ENCODE measurements at places on chromosomes 7 and 10.

GRCh38 chr7:114126095-114126494 is 207.3 kb upstream of the PPP1R3A start:
- H3K27ac ChIP-seq = no peak overlapping the region
- no peaks in the 10 kb centered on the region for H3K27me3 ChIP-seq
- no peak overlapping the region for H3K4me3 ChIP-seq
- H3K4me1 ChIP-seq = no peaks in the 10 kb centered on the region
- DNase-seq = no peak

- no peaks in the 10 kb centered on the region for H3K27me3 ChIP-seq
- H3K36me3 ChIP-seq = no peaks in the 10 kb centered on the region
- no peak overlapping the region for H3K27ac ChIP-seq
- H3K4me3 ChIP-seq = no peak overlapping the region
- no peak for DNase-seq
Measured at GRCh38 chr7:113892818-113893217, 26.0 kb downstream of the PPP1R3A start.

GRCh38 chr10:95429639-95430038 is 131.5 kb downstream of the SORBS1 start:
- no peak overlapping the region for H3K4me3 ChIP-seq
- no peak for DNase-seq
- peaks cover 2% of the 10 kb centered on the region for H3K36me3 ChIP-seq

DNA sequence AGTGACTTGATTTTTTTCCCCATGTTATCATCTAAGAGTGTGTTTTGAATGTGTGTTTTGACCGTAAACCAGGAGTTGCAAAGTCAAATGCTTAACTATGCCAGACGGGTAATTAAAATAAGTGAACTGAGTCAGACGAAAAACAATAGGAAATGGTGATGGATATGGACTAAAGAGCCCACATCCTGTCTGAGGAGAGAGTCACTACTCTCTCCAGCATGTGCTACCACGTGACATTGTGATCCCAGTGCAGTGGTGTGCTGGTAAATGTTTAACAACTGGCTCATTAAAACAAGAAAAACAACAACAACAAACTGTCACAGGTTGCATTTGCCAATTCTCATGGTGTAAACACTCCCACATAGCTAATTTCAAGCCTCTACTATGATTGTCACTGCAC is 164.3 kb downstream of the SUGCT start:
- no peak for DNase-seq
- no peaks in the 10 kb centered on the region for H3K4me1 ChIP-seq
- no peak overlapping the region for H3K27ac ChIP-seq
- H3K36me3 ChIP-seq = no peaks in the 10 kb centered on the region

DNA sequence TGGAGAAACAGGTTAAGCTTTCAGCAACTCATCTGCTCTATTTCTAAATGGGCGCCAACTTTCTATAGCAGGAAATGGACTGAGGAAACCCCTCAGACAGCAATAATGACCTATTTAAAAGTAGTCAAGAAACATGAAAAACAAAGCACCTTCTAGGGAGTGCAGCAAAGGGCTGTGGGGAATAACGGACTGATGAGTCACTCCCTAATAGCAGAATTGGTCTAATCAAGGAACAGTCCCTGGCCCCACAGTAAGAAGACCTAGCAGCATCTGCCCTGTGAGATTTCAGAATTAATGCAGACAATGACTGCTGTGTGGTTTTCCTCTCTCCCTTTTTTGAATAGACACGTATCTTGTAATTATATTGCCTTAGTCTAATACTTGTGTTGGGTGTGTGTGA is 602.9 kb downstream of the IPMK start:
- H3K27ac ChIP-seq = no peak overlapping the region
- no peaks in the 10 kb centered on the region for H3K27me3 ChIP-seq
- H3K36me3 ChIP-seq = no peaks in the 10 kb centered on the region
- no peaks in the 10 kb centered on the region for H3K4me1 ChIP-seq
- no peak for DNase-seq

GRCh38 chr7:28955718-28956607 is 2.2 kb downstream of the TRIL start:
- H3K27ac ChIP-seq = no peak overlapping the region
- H3K27me3 ChIP-seq = no peaks in the 10 kb centered on the region
- peak; percentile 78 for DNase-seq
- H3K36me3 ChIP-seq = no peaks in the 10 kb centered on the region
- peaks cover 20% of the 10 kb centered on the region for H3K4me1 ChIP-seq

DNA sequence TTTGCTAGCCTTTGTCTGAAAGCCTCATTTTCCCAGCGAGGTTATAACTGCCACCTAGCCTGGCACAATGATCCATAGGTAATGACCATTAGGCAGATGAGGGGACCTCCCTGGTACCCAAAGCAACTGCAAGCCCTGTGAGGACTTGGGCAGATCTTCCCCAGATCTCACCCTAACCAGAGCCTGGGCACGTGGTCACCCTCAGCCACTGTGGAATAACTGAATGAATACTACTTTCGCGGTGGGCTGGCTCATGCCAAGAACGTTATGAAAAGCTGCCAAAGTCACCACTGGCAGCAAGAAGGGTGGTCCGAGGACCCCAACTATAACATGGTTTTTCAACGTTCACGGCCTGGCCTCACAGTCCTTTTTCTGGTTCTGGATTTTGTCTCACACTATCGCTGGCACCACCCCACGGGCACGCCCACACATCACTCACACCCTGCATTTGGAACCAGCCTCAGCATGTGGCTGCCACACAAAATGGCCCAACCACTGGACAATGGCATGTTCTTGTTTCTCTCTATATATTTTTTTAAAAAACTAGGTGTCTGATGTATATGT is 3.4 kb downstream of the PRKAG2 start:
- no peaks in the 10 kb centered on the region for H3K27me3 ChIP-seq
- DNase-seq = no peak
- no peaks in the 10 kb centered on the region for H3K36me3 ChIP-seq
- no peak overlapping the region for H3K4me3 ChIP-seq
- H3K27ac ChIP-seq = peak overlapping the region; percentile 75
- peaks cover 61% of the 10 kb centered on the region for H3K4me1 ChIP-seq

DNA sequence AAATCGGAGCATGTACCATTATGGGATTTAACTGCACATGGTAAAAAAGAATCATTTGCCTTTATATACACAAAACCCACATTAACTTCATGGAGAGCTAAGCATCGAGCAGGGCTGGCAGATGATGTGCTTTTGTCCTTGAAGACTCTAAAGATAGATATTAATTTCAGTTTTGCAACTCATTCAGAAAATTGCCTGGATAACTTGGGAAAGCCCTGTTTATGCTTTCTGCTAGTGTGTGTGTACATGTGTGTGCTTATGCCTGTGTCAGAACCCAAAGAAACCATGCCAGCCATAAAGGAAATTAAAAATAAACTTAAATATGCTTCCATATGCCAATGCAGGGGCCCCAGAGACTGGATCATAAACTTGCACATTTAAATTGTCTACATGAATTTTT is 640.0 kb downstream of the PARD3 start:
- no peaks in the 10 kb centered on the region for H3K4me1 ChIP-seq
- H3K27ac ChIP-seq = no peak overlapping the region
- no peak overlapping the region for H3K4me3 ChIP-seq
- DNase-seq = no peak

GRCh38 chr10:77801474-77802161 is 124.9 kb downstream of the DLG5 start:
- no peak overlapping the region for H3K27ac ChIP-seq
- H3K4me1 ChIP-seq = no peaks in the 10 kb centered on the region
- DNase-seq = no peak
- no peaks in the 10 kb centered on the region for H3K27me3 ChIP-seq
- no peak overlapping the region for H3K4me3 ChIP-seq

DNA sequence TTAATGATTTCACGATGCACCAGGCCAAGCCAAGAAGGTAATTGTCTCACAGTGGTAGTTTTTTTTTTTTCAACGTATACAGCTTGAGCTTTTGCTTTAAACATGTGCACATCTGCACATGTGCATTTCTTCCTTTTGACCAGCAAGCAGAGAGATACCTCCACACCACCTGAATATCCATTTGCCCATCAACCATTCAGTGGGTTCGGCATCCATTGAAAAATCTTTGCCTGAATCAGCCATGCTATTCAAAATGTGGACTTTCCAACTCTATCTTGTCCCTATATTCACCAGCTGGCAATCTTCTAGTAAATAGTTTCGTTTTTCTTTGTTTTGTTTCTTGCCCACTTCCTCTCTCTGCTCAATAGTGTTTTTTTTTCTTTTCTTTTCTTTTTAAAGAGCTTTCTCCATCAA is 7.7 kb upstream of the TRA2A start:
- DNase-seq = no peak
- no peaks in the 10 kb centered on the region for H3K36me3 ChIP-seq
- H3K27me3 ChIP-seq = no peaks in the 10 kb centered on the region
- H3K27ac ChIP-seq = no peak overlapping the region
- H3K4me1 ChIP-seq = no peaks in the 10 kb centered on the region
- no peak overlapping the region for H3K4me3 ChIP-seq

- no peaks in the 10 kb centered on the region for H3K36me3 ChIP-seq
- no peak overlapping the region for H3K4me3 ChIP-seq
- no peaks in the 10 kb centered on the region for H3K27me3 ChIP-seq
- H3K27ac ChIP-seq = no peak overlapping the region
- no peak for DNase-seq
Measured at GRCh38 chr7:3063016-3063753, 19.5 kb upstream of the CARD11 start.

GRCh38 chr10:107873007-107873406 is 708.5 kb upstream of the SORCS1 start:
- H3K27ac ChIP-seq = no peak overlapping the region
- H3K4me3 ChIP-seq = no peak overlapping the region
- H3K4me1 ChIP-seq = no peaks in the 10 kb centered on the region
- H3K36me3 ChIP-seq = no peaks in the 10 kb centered on the region
- no peaks in the 10 kb centered on the region for H3K27me3 ChIP-seq
- no peak for DNase-seq

GRCh38 chr7:93352881-93353280 is 120.7 kb downstream of the VPS50 start:
- no peak for DNase-seq
- no peaks in the 10 kb centered on the region for H3K27me3 ChIP-seq
- H3K4me1 ChIP-seq = no peaks in the 10 kb centered on the region

DNA sequence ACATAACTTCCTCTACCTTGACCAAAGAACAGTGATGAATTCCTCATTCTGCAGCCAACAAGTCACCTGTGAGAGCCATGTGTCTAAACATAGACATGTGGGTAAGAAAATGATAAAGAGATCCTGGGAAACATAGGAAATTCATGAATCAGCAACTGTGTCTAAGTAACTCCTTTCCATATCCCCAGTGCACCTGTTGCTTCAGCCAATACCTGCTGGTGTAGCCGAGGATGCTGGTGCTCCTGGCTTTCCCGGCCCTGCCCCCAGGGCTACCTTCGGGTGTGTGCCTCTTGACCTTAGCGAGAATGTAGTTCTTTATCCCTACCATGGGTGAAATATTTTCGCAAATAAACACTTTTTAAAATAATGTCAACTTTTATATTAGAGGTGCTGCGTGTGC is 114.1 kb downstream of the OR13A1 start:
- H3K4me3 ChIP-seq = no peak overlapping the region
- H3K27ac ChIP-seq = no peak overlapping the region
- peaks cover 3% of the 10 kb centered on the region for H3K27me3 ChIP-seq

DNA sequence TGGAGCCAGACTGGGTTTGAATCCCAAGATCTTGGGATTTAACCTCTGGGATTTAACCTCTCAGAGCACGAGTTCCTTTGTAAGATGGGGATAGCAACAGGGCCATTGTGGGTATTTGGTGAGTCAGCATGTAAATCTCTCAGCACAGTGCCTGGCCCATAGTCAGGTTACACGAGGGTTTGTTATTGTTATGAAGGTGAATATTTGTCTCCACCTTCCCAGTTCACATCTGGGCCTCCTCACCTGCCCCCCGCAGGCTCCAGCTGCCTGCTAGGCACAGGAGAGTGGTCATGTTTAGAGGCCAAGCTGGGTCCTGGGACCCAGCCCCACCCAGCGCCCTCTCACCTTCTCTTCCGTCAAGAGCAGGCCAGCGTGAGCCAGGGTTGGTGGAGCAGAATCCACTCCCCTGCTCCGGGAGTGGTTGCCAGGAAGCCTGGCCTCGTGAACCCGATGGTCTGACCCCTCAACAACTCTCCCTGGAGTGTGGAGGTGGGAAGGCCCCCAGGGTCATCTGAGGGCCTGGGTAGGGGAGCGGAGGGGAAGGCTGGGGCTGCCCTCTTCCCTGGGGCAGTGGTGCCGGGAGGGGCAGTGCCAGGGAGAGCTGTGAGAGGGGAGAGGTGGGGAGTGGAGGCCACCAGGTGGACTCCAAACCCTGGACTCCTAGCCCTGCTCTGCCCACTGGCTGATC is 26.0 kb downstream of the FAM241B start:
- H3K27ac ChIP-seq = no peak overlapping the region
- no peak for DNase-seq
- H3K4me1 ChIP-seq = no peaks in the 10 kb centered on the region
- no peaks in the 10 kb centered on the region for H3K36me3 ChIP-seq

DNA sequence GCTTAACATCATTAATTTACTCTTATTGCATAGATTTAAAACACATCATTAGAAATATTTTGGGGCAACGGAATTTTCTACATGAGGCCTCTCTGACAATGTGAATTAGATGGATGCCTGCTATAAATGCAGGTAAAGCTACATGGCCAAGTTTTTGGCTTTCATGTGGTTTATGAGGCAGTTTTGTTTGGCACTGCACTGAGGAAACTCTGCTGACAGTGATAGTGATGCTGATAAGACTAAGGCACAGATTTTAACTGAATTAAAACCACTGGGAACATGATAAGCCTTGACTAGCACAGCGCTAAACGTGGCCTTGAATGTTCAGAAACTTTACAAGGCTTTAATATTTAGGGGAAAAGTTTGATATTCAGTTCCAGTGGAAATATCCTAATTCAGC is 114.3 kb upstream of the NOBOX start:
- no peaks in the 10 kb centered on the region for H3K4me1 ChIP-seq
- no peak overlapping the region for H3K27ac ChIP-seq
- no peak for DNase-seq
- no peaks in the 10 kb centered on the region for H3K36me3 ChIP-seq
- H3K27me3 ChIP-seq = no peaks in the 10 kb centered on the region

GRCh38 chr7:112014347-112014746 is 191.9 kb downstream of the DOCK4 start:
- peaks cover 12% of the 10 kb centered on the region for H3K4me1 ChIP-seq
- no peaks in the 10 kb centered on the region for H3K36me3 ChIP-seq
- H3K27me3 ChIP-seq = no peaks in the 10 kb centered on the region
- no peak overlapping the region for H3K4me3 ChIP-seq
- no peak overlapping the region for H3K27ac ChIP-seq

DNA sequence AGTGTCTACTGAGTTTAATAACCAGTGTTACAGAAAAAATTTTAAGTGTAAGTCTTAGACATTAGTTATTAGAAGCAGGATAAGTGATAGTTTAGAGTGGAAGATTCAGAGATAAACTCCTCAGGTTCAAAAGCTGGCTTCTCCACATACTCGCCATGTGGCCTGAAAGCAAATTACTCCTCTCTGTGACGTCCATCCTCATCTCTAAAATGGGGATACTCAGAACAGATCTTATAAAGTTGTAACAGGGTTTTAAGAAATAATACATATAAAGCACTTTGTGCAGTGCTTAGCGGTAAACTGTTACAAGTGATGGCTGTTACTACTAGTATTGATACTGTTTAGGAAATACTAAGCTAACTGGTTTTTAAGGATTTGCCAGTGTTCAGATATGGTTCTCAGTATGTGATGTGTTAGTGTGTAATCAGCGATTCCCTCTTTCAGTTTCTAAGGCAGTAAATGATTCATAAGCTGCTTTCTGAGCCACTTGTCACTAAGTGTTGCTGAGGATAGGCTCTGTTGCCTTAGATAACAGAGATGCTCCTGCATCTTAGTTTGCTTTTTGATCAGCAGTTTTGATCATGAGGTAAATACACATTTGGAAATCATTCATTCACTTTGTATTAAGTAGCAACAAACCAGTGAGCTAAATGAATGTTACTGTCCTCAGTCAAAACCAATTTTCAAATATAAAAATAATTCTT is 58.7 kb downstream of the CYP51A1 start:
- H3K4me1 ChIP-seq = no peaks in the 10 kb centered on the region
- peaks cover 41% of the 10 kb centered on the region for H3K36me3 ChIP-seq
- no peaks in the 10 kb centered on the region for H3K27me3 ChIP-seq
- no peak for DNase-seq
- H3K27ac ChIP-seq = no peak overlapping the region

All from liver (tissue), 10 donors.